ENCODE measurements at places on chromosomes 1 and 21.

DNA sequence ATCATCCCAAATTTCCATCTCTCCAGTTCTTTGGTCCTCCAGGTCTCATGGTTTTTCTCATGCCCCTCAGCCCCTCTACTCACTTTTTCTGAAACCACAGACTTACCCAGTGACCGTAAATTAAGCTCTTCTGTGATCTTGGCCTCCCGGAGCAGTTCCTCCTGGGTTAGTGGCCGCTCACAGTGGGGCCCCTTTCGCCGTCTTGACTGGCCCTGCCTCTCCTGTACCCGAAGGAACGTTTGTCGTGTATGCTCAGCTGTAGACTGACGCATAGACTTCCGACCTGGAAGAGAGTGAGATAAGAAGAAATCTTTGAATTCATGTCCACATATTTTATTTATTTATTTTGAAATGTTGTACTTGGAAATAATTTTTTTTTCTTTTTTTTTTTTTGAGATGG, 5.8 kb downstream of the VPS72 start:
- DNase-seq = no peak

- DNase-seq = peak; percentile 73
These were observed 9.8 kb upstream of the SFN start for GRCh38 chr1:26853156-26853555.

DNA sequence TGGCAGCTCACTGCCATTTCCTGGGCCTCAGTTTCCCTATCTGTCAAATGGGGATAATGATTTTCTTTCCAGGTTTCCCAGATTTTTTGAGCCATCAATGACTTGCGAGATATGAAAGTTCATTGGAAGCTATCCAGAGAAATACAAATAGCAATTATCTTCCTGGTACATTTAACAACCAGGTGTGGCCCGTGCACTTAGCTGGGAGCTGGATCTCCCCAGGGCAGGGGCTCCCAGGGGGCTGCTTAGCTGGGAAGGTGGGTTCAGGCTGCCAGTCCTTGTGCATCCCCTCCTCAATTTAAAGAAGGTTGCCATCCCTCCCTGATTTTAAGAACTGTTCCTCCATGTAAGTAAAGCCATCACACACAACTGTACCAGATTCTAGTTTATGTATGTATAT, 3.6 kb upstream of the TMEM54 start:
- DNase-seq = no peak

- DNase-seq = no peak
These were observed 372.7 kb downstream of the BRINP3 start for GRCh38 chr1:190104961-190105360.

DNA sequence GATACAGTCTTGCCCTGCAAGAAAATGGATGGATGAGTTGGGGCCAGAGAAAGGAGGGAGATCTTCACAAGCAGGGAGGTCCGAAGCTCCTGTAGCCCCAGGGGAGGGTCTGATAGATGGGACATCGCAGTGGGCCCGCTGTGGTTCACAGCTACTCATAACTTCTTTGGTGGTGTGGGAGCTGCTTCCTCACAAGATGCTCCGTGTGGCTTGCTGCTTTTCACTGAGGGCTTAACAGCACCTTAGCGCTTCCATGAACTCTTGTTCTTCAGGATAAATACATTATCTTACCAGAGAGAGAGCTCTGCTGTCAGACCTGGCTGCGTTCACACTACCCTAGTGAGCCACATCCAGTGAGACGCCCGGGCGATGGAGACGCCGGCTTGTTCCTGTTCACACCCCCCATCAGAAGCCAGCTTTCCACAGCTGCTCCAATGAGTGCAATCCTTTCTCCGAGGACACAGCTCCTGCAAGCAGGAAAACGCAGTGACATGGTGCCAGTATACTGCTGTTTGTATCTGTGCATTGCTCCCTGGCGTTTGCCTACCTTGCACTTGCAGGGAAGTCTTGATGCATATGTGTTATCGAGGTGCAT, 599.8 kb downstream of the AJAP1 start:
- no peak for DNase-seq

DNA sequence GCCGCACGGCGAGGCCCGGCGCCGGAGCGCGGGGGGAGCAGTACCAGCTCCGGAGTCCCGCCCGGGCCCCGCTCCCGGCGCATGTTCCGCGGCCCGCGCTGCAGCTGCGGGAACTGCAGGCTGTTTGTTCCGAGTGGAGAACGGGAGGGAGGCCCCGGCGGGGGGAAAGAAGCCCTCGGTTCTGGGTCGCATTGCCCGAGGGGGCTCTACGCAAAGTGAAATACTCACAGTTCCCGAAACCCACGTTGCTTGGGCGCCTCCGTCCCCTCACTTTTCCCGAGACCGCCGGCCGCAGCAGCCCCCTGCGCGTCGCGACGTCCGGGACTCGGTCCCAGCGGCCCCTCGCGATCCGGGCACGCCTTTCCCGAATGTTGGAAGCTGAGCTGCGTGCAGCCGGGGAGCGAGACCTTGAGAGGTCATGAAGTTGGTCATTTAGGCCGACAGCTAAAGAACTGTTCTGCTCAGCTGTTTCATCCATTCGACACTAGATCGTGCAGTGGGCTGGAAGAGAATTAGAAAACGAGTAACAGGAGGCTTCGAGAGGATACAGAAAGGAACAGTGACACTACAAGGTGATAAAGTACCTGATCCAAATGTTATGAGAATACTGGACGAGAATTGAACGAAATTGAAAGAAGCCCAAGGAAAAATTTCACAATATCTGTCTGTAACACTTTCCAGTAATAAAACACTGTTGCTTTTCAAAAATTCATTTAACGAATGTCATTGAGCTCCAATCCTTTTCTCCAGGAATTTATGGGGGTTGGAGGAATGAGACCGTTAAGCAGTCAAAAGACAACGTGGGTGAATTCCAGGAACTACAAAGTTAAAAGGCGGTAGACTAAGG, 657 bp upstream of the LIN9 start:
- no peak for DNase-seq

- no peak for DNase-seq
These were observed 17.6 kb downstream of the NFASC start for GRCh38 chr1:204888294-204888693.

GRCh38 chr1:225737161-225737560, 40.5 kb upstream of the SRP9 start:
- DNase-seq = no peak

DNA sequence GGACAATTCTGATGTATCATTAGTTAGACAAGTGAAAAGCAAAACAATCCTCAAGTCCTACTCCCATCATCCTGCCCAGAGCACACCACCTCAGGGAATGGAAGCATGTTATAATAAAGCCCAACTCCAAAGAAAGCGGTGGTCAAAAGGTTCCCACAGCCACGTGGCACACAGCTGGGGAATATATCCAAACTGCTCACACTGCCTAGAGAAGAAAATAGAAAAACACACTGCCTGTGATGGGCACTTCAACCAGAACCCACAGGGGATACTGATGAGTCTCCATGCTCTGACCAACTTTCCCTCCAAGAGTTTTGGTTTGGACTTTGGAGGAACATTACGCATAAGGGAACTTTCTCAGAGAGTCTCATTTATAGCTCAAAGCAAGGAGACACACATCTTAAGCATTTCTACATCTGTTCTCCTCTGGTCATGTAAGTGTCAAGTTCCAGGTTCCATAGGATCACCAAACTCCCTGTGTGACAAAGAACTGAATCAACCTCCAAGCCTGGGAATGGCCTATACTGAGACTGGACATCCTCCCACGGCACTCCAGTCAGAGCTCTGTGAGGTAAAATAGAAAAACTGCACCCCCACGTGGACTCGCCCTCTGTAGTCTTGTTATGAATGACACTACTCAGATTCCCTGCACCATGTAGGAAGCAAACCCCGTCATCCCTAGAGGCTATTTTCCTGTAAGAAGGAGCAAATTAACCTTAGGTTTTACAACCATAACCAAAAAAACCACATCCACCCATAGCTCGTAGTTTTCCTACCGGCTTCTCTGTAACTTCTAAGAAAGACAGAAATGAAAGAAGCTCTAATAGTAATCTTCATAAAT, 12.2 kb downstream of the DSTYK start:
- no peak for DNase-seq

DNA sequence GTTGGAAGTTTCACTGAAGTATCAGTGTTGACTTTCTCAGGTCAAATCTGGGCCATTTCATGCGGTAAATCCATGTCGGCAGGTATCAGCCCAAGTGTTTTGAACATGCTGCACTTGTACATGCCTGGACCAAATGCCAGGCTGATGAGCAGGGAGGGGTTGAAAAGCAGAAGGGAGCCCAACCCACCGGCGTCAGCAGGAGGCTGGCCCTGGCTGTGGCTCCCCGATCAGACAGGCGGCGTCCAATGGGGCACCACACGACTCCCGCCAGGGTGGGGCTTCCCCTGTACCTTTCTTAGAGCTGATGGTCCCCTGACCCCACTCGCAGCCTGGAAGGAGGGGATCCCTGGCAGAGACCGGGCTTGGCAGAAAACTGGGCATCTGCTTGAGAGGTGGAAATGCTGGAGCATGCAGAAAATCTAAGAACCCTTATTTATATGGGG, 540.0 kb downstream of the KIF26B start:
- DNase-seq = no peak

DNA sequence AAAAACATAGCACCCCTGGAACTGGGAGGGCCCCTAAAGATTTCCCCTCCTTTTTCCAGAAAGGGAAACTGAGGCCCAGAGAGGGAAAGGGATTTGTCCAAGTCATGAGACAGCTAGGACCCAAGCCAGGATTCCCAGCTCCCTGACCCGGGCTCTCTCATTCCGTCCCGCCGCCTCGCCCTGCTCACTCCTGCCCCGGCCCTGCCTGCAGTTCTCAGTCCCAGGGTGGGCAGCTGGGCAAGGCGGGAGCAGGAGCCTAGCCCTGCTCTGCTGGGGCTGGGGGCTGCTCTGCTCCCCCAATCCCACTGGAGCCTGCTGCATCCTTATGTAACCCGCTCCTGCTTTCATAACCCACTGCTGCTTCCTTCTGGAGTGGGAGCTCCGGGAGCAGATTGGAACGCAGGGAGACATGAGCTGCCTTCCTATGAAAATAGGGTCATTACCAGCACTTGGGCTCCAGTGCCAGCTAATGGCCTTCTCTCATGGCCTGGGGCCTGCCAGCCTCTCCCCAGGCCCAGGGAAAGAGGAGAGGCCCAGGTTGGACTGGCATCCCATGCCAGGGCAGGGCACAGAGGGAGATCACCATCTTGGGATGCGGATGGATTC, 84.5 kb downstream of the CAMK2N1 start:
- no peak for DNase-seq

GRCh38 chr1:198238121-198238520, 81.3 kb downstream of the NEK7 start:
- DNase-seq = no peak

DNA sequence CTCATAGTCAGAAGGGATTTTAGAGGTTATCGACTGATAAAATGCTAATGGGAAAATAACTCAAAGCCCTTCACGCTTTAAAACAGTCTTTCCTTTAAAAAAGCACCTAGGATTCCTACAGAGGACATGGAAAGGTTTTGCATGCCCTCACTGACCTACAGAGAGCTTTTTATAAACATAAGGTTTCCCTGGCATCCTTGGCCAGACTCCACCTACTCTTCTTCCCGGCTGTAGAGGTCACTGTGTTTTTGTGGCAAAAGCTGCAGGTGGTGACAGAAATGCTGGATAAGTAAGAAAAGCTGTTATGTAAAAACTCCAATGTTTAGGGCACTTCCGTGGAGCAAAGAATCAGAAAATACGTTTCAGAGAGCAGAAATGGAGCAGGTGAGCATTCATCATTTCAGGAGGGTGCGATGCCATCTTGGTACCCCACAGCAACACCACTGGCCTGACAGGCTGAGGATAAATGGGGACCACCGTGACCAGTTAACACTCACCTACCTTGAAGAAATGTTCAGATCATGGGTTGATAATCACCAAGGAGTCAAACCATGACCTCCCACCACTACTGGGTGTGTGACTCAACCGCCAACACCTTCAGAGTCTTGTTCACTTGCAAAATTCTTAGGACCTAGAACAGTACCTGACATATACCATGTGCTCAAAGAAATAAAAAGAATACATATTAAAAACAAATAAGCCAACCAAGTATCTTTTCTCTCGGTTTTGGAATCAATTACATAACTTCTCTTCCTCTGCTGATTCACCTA, 46.6 kb downstream of the SSBP3 start:
- no peak for DNase-seq

GRCh38 chr21:17185674-17186073, 327.2 kb upstream of the CXADR start:
- no peak for DNase-seq
